ENCODE measurements at places on chromosomes 2 and 18.
A peak's percentile ranks its signal among the peaks of the same experiment; 100 is the strongest.

DNA sequence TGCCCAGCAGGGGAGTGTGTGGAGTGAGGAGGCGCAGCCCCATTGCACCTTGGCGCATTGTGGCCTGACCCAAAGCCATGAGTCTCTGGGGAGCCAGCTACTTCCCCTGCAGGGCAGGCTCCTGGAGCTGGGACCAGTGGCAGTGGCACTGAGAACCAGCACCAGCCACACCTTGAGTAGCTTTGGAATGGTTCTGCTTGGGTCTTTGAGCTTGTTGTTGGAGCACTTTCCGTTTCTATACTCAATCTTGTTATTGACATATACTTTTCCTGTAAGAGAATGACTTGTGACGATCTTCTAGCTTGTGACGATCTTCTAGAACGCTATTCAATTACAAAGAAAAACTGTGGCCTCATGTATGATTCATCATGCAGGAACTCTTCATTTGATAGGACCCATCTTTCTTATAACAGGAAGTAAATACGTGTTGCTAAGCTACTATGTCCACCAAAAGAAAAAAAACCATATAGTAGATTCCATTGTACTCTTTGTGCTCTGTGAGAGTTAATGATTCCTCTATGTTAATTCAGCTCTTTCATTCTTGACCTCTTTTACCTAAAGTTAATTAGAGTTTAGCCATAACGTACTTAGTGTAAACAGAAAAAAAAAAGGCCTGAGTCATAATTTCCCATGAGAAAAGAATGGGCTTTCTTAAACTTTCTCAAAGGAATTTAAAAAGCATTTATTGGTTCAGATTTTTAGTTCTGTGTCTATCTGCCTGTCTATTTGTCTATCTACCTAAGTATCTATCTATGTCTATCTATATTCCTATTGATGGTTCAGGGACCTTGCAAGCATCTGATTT, 113.1 kb downstream of the GATA6 start:
- no peak for DNase-seq

DNA sequence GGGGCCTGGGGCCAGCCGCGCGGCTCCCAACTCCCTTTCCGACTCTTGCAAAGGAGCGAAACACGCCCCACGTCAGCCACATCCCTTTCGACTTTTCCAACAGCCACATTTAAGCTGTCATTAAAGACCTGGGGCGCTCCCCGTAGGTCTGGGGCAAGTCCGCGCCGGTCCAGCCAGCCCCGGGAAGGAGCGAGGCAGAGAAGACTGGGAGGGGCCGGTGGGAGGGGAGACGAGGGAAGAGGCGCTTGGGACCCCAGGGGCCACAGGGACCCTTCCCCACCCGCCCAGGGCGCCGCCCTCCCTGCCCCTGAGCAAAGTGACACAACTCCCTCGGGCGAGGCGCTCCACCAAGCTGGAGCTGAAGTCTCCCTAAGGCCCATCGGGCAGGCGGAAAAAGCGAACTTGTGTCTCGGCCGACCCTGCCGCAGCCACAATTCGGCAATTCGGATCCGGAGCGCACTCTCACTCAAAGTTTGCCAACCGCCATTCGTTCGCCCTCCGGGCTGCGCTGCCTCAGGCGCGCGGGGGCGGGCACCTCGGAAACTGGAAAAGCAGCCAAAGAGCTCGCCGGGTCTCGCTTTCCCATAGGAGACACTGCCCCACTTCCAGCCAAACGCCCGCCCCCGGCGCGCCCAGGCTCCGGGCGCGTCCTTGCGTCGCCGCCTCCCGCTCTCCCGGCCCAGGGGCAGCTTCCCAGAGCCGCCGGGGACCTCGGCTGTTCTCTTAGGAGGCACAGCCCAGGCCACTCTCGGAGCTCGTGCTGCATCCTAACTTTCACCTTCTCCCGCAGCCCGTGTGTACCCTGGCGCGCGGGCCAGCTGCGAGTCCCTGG, 1.1 kb upstream of the KCTD1 start:
- peak; percentile 59 for DNase-seq

GRCh38 chr18:9243029-9243428, 91.5 kb upstream of the TWSG1 start:
- no peak for DNase-seq

GRCh38 chr18:46427216-46427995, 229.6 kb downstream of the LOXHD1 start:
- no peak for DNase-seq

DNA sequence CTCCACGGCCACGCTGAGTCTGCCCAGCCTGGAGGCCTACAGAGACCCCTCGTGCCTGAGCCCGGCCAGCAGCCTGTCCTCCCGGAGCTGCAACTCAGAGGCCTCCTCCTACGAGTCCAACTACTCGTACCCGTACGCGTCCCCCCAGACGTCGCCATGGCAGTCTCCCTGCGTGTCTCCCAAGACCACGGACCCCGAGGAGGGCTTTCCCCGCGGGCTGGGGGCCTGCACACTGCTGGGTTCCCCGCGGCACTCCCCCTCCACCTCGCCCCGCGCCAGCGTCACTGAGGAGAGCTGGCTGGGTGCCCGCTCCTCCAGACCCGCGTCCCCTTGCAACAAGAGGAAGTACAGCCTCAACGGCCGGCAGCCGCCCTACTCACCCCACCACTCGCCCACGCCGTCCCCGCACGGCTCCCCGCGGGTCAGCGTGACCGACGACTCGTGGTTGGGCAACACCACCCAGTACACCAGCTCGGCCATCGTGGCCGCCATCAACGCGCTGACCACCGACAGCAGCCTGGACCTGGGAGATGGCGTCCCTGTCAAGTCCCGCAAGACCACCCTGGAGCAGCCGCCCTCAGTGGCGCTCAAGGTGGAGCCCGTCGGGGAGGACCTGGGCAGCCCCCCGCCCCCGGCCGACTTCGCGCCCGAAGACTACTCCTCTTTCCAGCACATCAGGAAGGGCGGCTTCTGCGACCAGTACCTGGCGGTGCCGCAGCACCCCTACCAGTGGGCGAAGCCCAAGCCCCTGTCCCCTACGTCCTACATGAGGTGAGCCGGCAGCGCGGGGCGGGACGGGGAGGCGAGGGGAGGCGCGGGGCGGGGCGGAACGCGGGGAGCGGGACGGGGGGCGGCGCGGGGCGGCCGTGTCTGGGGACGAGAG, 15.2 kb downstream of the NFATC1 start:
- no peak for DNase-seq

DNA sequence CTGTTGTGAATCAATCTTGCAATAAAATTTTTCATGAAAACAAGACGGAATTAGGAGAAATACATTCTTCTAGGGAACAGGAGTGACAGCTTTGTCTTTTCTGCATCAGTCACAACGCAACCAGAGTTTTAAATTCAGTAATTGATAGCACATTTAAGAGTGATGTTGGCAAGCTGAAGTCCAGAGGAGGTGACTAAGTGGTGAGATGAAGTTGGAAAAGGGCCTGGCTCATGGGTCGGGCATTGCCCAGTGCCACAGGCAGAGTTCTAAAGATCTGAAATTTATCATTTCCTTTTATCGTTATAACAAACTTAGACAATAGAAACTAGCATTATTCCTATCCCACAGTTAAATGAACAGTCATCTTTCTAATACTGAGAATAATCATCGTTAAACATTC, 764.6 kb upstream of the ZEB2 start:
- DNase-seq, result no peak

- no peak for DNase-seq
Measured at GRCh38 chr18:45049578-45050319, 369.1 kb downstream of the SETBP1 start.

DNA sequence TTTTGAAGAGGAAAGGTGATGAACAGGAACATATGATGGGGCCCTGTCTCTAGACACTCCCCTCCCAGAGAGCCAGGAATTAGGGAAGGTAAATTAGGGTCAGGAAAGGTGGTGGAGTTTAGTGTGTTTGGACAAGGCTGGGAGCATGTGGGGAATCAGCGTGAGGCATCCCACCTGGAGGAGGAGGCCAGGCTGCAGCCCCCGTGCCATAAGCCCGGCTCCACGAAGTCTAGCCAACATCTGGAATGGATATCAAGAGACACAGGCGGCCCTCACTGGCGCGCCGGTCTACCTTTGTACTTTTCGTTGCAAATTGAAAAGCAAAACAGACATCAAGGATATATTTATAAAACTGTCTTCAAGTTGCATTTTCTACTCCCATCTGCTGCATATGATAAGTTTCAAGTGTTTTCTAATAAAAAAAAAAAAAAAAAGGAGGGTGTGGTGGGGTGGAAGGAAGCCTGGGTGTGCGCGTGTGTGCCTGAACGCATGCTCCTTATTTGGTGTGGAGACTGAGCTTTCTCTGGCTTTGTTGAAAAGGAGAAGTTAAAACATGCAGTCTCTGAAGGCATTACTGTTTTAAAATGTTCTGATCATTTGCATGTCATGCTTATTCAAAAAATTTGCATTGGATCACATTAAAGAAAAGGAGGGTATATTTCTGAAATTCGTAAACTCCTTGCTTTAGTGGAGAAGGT, 546.7 kb upstream of the ID2 start:
- DNase-seq, result no peak

DNA sequence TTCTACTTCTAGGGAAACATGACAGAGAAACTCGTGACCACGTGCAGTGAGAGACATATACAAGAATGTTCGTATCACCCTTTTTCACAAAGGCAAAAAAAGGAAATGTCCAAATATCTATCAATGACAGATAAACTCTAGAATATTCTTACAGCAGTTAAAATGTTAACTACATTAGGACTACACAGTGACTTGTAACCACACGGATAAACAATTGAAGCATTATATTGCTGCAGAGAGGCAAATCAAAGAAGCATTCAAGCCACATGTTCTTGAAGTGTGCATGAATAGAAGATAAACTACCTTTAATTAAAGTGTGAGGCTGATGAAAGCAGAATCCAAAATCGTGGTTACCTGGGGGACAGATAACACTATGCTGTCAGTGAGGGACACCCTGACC, 935.3 kb upstream of the KLHL29 start:
- no peak for DNase-seq

DNA sequence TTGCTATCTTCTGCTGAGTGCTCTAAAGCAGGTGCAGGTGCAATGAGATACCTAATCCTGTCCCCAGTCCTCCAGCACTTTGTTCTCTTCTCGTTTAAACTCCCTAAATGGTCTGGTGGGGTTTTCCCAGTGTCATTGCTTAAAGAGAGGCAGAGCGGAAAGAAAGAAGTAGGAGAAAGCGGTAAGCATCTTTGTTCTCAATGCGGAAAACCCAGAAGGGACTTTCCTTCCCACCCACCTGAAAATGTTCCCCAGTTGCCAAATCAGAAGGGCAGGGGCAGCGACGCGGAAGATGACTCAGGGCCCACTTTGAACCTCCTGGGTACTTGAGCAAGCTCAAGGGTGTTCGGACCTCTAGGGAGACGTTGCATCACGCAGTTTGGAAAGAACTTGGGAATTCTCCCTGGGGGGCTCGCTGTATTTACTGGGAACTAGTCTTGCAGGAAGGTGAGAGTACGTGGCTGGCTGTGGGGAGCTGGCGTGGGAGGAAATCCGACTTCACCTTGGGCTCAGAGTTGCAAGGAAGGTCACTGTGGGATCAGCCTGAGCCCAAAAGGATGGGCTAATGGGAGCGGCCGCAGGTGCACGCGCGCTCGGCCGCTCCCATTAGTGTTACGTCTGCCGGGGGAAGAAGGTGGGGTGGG, 589 bp upstream of the SGPP2 start:
- DNase-seq, result no peak

DNA sequence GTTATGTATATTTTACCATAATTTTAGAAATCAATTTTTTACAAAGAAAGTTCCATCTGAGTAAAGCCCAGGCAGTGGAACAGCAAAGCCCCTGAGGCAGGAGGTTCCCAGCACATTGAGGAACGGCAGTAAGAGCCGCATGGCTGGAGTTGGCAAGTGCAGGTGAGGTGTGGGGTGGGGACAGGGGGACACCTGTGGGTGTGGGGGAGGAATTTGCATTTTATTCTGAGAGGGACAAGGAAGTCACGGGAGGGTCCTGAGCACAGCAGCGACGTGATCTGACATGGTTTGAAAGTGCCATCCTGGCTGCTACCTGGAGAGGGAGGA, 16.1 kb upstream of the ADI1 start:
- no peak for DNase-seq

DNA sequence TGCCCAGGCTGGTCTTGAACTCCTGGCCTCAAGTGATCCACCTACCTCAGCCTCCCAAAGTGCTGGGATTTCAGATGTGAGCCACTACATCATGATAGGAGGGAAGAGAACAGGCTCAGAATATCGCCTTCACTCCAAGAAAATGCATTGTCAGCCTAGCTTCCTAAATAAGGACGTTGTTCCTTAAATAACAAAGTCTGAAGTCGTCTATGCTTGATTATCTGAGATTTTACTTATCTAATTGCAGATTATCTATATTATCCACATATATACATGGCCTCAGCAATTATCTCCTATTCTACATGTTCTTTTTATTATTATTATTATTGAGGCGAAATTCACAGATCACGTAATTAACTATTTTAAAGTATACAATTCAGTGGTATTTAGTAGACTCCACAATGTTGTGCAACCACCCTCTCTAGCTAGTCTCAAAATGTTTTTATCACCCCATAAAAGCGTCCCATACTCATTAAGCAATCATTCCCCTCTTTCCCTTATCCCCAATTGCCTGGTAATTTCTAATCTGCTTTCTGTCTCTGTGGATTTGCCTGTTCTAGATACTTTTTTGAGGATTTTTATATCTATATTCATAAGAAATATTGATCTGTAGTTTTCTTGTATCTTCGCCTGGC, 95.1 kb upstream of the RFX8 start:
- DNase-seq, result no peak

DNA sequence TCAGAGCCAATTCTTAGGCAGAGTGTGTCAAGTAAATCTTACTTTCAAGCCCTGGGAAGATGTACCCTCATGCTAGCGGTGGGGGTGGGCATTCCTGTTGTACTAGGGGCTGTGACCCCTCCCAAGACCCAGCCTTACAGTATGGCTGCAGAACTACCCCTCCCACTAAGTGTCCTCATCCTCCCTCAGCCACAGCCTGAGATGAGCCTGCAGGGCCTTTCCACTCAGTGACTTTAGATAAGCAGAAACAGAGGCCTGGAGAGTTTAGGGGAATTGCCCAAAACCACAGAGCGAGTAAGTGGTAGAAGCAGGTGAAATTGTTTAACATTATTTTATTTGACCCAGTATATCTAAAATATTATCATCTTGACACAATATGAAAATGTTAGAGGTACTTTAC, 36.6 kb downstream of the TTC32 start:
- no peak for DNase-seq

GRCh38 chr2:148231858-148232257, 211.0 kb downstream of the MBD5 start:
- no peak for DNase-seq

DNA sequence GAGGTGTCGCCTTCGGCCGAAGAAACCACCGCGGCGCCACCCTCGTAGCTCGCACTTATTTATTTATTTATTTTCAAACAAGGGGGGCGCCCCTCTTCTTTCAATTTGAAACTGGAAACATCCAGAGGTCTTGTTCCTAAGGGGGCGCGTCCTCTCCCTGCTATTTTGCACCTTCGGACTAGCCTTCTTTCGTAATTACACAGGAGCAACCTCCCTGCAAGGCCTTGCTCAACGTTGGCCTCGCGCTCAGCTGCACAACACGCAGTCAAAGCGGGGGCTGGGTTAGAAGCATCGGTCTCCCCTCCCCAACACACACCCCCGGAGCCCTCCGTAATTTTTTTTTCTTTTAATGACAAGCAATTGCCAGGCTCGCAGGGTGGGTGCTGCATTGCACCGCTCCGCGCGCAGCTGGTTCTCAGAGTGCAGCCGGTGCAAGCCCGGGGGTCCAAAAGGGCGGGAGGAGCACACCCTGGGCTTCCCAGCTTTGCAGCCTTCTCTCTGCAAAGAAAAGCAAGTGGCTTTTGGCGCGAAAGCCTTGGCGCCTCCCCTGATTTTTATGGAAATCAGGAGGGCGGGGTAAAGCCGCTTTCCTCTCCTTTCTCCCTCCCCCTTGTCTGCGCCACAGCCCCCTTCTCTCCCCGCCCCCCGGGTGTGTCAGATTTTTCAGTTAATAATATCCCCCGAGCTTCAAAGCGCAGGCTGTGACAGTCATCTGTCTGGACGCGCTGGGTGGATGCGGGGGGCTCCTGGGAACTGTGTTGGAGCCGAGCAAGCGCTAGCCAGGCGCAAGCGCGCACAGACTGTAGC, at the start of gene MYCN:
MYCN (plus strand) TSS at position 697 of the 807 bp plus-strand sequence. CDS start 1,515 bp downstream, outside the sequence.
- peak; percentile 27 for DNase-seq
